Hematopoietic multipotent progenitor cell treated with erythropoietin and hydrocortisone succinate and interleukin-3 and kit ligand, for 4 days (in vitro differentiated cells): ENCODE measurements at places on chromosomes 13 and 19.
A peak's percentile ranks its signal among the peaks of the same experiment; 100 is the strongest.

GRCh38 chr19:10088949-10089554 lies 2.9 kb downstream of the SHFL start:
- no peak for DNase-seq

GRCh38 chr13:76750126-76750525 lies 136.1 kb downstream of the KCTD12 start:
- DNase-seq: peak; percentile 48

- DNase-seq: peak; percentile 77
These were observed 383.1 kb downstream of the DLEU7 start for GRCh38 chr13:50460358-50460757.

- DNase-seq: no peak
These were observed 201.4 kb downstream of the PCCA start for GRCh38 chr13:100290165-100290801.

DNA sequence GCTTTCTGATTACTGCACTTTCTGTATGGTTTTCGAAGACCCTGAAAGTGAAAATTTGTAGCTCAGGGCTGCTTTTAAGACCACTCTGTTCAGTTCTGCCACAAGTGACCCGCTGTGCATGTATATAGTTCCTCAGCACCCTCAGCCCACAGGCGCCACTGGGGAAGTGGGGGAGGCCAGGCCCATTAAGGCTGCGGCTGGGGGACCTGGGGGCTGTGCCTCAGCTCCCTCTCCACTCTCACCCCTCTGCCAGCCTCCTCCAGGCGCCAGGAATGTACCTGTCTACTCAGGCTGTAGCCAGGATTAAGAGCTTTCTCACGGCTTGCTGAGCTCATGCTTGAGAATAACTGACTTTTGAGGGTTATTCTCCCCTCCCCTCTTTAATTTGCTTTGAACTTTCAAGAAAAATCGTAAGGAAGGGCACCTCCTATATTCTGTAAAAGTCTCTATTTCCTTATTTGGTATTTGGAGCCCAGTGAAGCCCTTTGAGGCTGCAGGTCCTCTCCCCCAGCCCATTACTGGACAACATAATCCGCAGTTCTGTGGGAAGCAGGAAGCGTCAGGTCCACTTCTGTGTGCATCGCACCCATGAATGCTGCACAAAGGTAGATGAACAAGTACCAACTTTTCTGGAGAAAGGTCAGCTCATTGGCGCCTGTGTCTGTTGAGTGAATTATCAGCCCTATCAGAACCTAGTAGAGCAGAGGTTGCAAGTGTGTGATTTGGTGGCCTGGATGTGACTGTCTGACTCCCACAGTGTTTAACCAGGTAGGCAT lies 29.6 kb downstream of the GJA3 start:
- no peak for DNase-seq

GRCh38 chr13:101149735-101150384 lies 266.4 kb downstream of the NALCN start:
- peak; percentile 7 for DNase-seq

DNA sequence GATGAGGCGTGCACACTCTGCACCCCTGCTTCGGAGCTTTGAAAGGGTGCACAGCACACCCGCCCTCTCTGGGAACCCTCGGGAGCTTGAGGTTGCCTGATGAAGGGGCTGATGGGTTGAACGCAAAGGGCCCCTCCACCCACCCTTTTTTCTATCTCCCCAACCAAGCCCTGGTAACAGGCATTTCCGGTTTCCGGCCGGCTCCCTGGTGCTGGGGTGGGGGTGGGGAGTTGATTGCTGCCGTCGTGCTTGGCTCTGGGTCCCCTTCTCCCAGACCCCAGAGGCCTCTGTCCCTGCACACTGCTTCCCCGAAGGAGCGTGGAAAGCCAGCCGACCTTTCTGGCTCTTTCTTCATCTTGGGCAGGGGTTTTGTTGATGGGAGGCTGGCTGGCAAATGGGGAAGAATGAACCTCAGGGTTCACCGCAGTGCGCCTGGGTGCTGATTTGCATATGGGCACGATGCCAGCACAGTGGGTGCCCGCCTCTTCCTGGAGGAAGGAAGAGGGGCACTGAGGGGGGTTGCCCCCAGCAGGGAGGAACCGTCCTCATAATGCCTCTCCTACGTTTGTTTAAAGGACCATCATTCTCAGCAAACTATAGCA lies 29.1 kb downstream of the VAV1 start:
- peak; percentile 98 for DNase-seq

DNA sequence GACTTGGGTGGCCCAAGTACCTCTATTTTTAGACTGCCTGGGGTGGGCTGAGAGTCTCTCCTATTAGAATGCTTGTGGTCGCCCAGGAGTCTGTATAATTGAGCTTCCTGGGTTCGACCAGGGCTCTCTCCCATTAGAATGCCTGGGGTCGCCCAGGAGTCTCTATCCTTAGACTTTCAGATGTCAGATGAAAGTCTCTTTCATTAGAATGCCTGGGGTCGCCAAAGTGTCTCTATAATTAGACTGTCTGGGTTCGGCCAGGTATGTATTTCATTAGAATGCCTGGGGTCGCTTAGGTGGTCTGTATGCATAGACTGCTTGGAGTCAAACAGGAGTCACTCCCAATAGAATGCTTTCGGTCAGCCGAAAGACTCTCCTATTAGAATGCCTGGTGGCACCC lies 1471.7 kb downstream of the UQCRFS1 start:
- no peak for DNase-seq

- no peak for DNase-seq
These were observed 1504.5 kb upstream of the PCDH20 start for GRCh38 chr13:62920159-62920558.

- no peak for DNase-seq
These were observed 27.9 kb upstream of the ZNF492 start for GRCh38 chr19:22606212-22606553.

- DNase-seq: peak; percentile 41
These were observed 11.0 kb downstream of the PRKCG start for GRCh38 chr19:53892981-53893325.

DNA sequence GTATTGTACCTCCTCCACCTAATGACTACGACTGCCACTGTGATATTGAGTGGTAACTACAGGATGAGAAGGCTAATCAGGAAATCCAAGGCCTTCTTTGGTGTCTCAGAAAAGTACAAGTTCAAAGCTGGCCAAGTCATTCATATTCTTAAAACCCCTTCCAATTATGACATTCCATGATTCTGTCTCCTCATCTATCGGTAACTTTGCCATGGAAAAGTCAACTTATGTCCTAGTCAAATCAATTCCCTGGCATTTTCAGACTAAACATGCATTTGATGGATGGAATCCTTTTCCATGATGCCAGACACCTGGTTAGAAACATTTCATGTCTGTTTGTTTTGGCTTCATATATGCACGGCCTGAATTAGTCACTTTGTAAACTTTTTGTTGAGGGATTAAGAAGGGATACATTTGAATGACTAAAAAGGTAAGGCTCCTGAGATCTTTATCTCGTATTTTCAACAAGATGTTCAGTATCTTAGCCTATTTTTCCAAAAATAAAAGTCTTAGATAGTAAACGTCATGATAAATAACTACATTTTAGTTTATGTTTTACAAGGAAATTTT lies 186.5 kb downstream of the NHLRC3 start:
- DNase-seq: no peak
